Right lobe of liver (tissue), 6 donors: ENCODE measurements at places on chromosomes 4 and X. TPM values are rescaled to one million over a fixed set of nuclear protein-coding genes. Genes with fewer than 3 reads are reported as not detected.

DNA sequence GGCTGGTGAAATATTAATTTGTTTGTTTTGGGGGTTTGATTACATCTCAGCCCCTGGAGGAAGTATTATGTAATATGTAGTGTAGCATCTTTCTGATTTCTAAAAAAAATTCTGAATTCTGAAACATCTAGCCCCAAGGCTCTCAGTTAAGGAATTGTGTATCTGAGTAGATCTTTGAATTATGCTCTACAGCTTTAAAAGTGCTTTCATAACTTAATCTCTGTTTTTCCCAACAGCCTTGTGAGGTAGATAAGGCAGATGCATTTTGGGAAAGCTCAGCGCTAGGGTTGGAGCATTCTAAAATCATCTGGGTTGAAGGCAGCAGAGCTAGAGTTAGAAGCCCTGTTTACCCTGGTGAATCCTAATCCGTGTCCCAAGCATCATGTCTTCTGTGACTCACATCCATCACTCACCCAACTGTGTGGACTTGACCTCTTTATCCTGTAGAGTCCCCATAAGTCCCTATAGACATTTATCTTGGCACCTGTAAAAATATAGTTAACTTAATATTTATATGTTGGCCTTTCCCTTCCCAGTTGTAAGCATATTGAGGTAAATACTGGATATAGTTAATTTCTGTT is 49.8 kb downstream of the FNIP2 start:
- no peaks in the 10 kb centered on the region for H3K36me3 ChIP-seq
- H3K4me3 ChIP-seq: no peak overlapping the region
- peak overlapping the region; percentile 56 for H3K27ac ChIP-seq
- no peaks in the 10 kb centered on the region for H3K27me3 ChIP-seq
- no peak for DNase-seq

DNA sequence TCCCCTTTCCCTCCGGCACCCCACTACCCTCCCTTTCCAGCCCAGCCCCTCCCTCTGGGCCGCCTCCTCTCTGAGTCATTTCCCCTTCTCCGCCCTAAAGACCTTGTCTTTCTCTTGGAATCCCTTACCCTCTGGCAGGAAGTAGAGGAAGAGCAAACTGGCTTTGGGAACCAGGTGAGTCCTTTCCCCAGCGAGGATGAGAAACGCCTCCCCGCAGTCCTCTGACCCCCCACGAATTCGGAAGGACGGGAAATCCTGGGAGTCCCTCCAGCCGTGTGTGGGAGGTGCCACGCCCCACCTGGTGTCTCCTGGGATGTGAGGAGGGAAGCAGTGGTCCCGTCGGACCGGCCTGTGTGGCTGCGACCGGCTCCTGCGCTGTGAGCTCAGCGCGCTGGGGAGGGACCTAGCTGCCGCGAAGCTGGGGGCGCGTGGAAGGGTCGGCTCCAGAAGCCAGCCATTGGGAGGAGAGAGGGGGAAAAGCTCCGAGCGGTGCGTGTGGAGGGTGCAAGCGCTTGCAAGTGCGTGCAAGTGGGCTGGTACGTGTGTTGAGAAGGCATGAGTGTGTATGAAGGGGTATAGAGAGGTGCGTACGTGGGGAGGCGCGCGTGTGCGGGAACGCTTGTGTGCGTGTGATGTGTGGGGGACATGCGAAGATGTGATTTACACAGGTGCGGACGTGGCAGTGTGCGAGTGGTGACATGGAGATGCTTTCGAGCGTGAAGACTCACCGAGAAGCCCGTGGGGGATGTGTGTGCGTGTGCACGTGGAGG is 46.3 kb downstream of the TEX13B start:
- no peaks in the 10 kb centered on the region for H3K36me3 ChIP-seq
- no peak overlapping the region for H3K27ac ChIP-seq
- no peaks in the 10 kb centered on the region for H3K27me3 ChIP-seq
- H3K4me3 ChIP-seq: no peak overlapping the region
- no peak for DNase-seq

DNA sequence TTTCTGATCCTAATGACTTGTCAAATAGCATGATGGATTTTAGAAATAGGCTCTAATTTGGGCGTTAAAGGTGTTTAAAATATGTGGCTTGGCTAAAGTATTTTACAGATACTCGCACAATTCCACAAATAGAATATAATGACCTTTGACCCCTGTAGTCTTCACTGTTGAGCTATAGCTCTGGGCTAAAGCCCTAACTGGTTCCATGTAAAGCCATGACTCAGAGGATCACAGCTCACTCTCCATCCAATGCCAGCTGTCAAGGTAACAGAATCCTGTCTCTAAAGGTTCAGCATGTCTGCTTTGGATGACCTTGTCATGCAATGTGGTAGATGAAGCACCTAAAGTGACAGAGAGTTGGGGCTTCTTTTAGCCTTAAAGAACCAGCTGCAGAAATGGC is 42.5 kb downstream of the TLR10 start:
- H3K27me3 ChIP-seq: no peaks in the 10 kb centered on the region
- no peak overlapping the region for H3K4me3 ChIP-seq
- no peaks in the 10 kb centered on the region for H3K36me3 ChIP-seq
- H3K27ac ChIP-seq: no peak overlapping the region
- DNase-seq: no peak

The LAGE3 gene
- 24.9 TPM for total RNA-seq

- no peak for DNase-seq
- H3K36me3 ChIP-seq: no peaks in the 10 kb centered on the region
- peak overlapping the region; percentile 65 for H3K4me3 ChIP-seq
- H3K27me3 ChIP-seq: no peaks in the 10 kb centered on the region
Observed at GRCh38 chr4:2961811-2962441, 1.3 kb downstream of the NOP14 start.

DNA sequence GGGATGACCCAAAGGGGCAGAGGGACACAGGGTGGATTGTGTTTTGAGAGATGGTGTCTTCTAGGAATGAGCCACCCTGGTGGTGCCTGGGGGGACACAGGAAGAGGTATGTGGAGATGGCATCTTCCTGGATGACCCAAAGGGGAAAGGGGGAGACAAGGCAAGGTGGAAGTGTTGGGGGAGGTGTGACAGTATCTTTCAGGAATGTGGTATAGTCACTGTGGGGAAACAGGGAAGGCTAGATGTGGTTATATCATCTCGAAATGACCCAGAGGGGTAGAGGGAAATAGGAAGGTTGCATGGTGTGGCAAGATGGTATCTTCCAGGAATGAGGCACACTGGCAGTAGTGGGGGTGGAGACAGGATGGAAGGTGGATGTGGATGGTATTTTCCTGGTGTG is 62.9 kb downstream of the MAOA start:
- H3K4me1 ChIP-seq: no peaks in the 10 kb centered on the region
- H3K36me3 ChIP-seq: peaks cover 2% of the 10 kb centered on the region
- no peaks in the 10 kb centered on the region for H3K27me3 ChIP-seq
- H3K27ac ChIP-seq: no peak overlapping the region
- no peak for DNase-seq

The FAM184B gene
- not detected for total RNA-seq

DNA sequence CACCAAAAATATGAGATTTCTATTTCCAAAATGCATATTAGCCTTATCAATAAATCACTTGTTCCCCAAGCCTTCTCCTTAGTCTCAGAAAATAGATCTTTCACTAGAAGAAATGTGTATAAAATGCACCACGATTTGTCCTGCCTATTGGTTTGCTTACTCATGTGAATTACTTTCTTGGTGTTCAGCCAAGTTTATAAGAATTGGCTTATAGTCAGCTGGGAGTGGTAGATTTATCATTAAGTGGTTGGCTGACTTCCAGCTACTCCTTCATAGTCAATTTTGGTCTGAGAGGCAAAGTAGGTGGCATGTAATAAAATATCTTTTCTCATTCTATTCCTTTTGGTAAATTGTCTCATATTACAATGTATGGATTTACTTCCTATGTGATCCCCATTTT is 1.3 kb downstream of the SULT1E1 start:
- no peaks in the 10 kb centered on the region for H3K4me1 ChIP-seq
- H3K4me3 ChIP-seq: peak overlapping the region; percentile 37
- no peaks in the 10 kb centered on the region for H3K27me3 ChIP-seq
- no peak for DNase-seq

The PIR gene
- total RNA-seq: 16.5 TPM

The TMPRSS11D gene
- total RNA-seq: not detected

- peak overlapping the region; percentile 1 for H3K27ac ChIP-seq
- no peaks in the 10 kb centered on the region for H3K4me1 ChIP-seq
- no peaks in the 10 kb centered on the region for H3K36me3 ChIP-seq
Observed at GRCh38 chr4:38752372-38752940, 30.3 kb downstream of the TLR10 start.

GRCh38 chrX:66731398-66731797 is 92.5 kb upstream of the EDA2R start:
- no peaks in the 10 kb centered on the region for H3K4me1 ChIP-seq
- H3K27ac ChIP-seq: no peak overlapping the region
- H3K36me3 ChIP-seq: no peaks in the 10 kb centered on the region
- no peak overlapping the region for H3K4me3 ChIP-seq
